ENCODE measurements at places on chromosomes 6 and 20.
A peak's percentile ranks its signal among the peaks of the same experiment; 100 is the strongest.

DNA sequence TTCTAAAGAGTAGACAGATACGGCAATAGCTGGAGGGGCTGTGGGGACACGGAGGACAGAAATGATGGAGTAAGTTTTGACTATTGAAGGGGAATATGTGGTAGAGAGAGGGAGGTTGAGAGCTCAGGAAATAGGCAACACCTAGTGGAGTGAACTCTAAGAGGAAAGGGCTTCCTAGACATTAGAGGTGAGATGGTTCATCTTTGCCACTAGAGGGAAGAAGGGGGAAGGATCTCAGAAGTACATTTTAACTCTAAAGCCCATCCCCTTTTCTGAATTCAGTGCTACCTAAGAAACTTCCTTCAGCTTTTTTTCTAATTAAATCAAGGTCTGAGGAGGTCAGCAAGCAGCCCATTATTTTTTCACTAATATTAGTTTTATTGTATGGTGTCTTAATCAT lies 689.4 kb upstream of the MAP3K7 start:
- DNase-seq: peak; percentile 30

DNA sequence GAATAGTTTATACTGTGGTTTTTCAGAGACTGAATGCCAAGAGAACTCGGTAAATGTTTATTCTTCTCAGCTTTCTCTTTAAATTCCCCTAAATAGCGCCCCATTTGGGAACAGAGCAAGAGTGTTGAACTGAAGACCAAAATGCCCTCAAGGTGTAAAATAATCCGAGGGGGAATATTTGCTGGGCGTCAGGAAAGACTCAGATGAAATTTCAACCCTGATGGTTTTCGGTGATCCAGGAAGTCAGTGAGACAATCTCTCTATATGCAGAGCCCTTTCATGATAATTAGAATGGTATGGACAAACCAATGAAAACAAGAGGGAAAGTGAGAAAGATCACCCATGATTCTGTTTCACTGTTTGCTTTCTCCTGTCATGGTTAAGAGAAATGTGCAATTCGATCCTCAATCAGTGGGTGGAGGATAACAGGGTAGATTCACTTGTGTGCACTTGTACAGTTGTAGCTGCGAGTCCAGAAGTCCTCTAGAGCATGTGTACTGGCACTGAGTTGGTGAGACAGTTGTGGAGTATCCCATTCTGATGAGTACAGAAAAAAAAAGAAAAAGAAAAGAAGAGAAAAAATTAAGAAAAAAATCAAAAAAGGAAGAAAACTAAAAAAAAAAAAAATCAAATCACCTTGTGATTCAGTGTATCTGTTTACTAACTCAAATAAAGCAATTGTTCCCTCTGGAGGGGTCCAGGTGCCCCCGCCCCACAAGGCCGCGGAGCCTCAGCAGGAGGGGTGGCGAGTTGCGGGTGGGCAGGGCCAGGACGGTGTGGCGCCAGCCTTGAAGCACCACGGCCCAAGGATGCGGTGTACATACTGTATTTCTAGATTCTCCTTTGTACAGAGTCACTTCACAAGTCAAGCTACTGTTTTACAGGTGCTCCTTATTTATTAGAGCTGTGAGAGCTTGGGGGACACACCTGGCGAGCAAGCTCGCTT lies 164.9 kb downstream of the SCML4 start:
- DNase-seq: peak; percentile 89

DNA sequence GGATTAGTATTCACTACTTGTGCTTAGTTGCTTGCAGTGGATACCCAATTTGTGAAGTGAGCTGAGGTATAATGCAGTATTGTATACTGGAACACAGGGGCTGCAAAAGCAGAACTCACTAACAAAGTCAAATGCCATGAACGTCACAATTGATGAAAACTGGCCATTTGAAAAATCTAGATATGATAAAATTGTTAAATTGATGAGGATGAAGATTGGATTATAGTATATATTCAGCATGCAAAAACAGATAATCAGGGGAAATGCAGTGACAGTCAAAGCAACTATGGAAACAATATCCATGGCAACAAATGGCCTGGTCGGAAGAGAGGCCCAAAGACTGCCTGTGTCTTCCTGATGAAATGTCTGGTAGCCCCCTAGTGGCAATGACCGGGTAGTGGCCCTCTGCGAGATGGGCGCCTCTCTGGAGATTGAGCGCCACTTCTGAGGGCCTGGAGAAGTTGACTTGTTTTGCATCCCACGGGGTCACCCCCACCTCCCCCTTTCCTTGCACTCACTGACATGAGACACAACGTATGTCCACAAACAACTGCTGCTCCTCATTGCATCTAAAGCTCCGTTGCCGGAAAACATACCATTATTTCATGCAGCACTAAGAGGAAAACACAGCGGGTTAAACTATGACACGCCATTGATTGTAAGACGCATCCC lies 43.6 kb downstream of the C6orf15 start:
- peak; percentile 72 for DNase-seq

DNA sequence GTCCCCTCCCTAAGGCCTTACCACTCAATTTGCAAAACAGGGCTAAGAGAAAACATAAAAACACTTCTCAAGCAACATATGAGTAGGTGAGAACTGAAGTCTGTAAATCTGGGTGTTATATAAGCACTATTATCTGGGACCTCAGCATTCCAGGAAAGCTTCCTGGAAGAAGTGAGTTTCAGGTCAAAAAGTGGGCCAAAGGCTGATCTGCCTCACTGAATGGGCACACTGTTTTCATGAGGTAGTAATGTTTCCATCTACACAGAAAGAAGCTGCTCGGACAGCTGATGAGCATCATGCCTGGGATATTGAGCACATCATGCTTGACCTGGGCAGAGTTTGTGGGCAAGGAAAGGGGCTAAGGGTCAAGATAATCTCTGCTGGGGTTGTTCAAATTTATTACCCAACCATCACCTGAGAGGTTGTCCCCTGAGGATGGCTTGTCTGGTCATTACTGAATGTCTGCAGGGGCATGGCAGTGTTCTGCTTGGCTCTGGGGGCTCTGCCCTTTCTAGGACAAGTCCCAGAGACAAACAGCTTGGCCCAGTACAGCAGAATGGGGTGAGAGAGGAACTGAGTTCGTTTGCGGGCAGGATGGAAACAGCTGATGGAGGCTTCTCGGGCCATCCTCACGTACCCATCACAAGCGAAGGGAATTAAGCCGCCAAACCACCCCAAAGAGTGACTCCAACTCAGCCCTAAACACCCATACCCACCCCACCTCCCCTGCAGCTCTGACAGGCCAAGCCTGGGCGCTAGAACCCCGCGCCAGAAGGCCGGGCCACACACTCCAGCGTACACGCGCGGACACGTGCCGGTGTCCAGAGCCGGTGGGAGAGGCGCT lies 1.2 kb upstream of the SYNJ2 start:
- DNase-seq: no peak

DNA sequence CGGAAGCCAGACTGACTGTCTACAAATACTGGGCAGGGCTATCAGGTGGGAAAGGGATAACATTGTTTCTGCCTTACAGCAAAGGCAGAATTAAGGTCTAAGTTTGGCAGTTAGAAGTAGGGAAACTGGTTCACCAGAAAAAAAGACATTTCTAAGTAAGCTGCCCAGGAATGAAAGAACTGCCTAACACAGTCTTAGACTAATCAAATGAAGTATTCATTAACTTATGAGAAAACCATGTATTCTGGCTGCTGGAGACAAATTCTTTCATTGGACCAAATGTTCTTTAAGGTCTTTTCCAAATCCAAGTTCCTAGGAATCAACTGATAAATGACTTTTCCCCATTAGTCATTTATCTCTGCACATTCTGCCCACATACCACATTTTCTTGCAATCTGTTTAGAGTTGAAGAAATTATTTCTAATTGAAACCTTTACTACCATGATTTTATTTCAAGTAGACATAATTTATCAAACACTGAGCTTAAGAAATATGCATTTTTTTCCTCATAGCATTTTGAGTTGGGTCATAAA lies 120.3 kb upstream of the OGFRL1 start:
- DNase-seq: no peak

GRCh38 chr6:96104910-96105309 lies 89.1 kb downstream of the FUT9 start:
- DNase-seq: no peak

- DNase-seq: no peak
These were observed 27.0 kb downstream of the NUP153 start for GRCh38 chr6:17679726-17680125.

DNA sequence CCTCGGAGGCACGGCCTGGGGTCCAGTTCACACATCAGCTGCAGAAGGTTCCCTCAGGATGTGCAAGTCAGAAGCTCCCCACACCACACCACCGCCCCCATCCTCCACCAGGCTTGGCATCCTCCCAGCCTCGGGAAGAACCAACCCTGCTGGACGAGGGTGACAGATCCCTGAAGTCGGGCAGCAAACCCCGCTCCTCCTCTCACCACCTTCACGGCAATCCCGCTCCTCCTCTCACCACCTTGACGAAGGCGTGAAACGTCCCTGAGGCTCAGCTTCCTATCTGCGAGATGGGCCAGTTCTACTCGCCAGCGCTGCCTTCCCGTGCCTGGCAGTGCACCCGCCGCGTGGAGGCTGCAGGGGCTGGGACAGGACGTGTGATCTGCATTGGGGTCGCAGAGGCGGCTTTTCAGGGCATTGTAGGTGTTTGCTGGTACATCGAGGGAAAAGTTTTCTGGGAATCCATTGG lies 327.0 kb downstream of the TAF4 start:
- DNase-seq: no peak

DNA sequence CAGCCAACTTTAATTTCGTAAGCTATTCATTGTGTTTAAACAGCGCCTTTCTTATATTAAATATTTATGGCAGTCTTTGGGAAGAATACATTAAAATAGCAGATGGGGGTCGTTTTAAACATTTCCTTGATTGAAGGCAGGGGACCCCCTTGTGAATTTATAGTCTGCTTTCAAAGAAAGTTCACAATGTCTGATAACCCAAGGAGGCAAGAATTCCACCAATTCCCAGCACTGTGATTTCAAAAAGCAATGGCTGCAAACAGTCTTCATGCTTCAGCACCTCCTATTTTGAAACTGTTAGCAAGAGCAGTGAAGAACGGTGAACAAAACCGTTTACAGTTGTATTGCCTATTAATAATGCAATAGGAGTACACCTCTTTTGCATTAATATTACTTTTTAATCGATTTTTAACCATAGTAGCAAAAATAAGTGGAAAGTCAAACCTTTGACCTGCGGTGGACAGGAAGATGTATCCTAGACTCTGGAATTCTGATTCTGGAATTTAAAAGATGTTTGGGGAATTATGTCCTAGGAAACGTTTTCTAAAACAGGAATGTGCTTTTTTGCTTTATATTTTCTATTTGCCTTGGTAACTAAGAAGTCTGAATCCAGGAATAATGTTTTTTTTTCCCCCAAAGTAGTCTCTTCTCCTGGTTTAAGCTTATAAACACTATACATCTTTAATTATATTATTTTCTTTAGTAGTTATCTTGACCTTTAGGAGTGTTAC lies 393.0 kb downstream of the CDKAL1 start:
- no peak for DNase-seq

GRCh38 chr6:54860739-54861138 lies 14.2 kb downstream of the FAM83B start:
- no peak for DNase-seq

- DNase-seq: no peak
These were observed 23.4 kb downstream of the ZBTB46 start for GRCh38 chr20:63807654-63808053.

- DNase-seq: no peak
These were observed 78.5 kb downstream of the RAMACL start for GRCh38 chr6:166507809-166508564.

- DNase-seq: no peak
These were observed 8.3 kb upstream of the AVP start for GRCh38 chr20:3092611-3093379.

DNA sequence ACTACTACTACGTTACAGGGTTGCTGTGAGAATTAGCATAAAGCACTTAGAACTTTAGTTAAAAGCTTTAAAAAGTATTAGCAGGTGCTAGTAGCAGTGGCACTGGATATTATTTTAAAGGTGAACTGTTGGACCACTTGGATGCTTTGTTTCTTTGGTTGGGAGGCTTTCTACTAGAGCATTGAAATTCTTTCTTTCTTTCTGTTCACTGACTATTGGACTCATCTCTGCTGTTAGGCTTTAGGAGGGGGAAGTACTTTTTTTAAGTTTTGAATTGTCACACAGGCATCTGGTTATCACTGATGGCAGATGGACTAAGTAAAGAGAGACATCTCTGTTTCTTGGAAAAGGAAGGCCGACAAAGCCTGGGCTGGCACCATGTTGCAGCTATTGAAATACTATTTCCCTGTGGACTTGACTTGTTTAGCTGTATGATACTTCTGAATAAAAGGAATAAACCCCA lies 4.8 kb downstream of the TBPL1 start:
- no peak for DNase-seq

DNA sequence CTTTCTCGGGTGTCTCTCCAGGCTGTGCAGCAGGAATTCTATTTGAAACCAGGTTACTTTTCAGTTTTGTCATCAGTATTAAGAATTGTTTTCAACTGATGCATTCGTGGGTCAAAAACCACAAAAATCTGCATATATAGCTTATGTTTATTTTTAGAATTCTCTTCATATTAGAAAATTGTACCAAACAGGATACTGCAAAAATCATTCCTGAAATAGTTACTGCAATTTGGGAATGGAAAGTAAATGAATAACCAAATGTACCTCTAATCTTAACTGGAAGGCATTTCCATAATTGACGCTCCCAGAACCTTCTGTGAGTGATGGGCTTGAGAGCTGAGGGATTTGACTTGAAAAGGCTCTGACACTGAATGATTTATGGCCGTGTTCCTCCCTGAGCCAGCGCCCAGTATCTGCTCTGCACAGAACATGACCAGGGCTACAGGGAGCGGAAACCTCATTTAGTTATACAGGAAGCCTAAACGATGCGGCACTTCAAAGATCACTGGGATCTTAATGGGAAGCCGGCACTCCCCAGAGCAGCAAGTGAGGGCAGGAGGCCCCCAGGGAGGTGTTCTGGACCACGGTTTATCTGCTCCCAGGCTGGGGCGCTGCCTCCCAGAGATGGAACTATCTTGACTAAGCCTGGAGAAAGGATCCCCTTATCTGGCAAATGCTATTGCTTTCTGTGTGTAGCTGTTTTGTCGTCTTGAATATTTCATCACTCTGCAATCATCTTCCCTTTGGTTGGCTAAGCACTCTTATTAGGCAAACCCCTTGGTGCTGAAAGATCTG lies 446.0 kb downstream of the QKI start:
- DNase-seq: no peak

DNA sequence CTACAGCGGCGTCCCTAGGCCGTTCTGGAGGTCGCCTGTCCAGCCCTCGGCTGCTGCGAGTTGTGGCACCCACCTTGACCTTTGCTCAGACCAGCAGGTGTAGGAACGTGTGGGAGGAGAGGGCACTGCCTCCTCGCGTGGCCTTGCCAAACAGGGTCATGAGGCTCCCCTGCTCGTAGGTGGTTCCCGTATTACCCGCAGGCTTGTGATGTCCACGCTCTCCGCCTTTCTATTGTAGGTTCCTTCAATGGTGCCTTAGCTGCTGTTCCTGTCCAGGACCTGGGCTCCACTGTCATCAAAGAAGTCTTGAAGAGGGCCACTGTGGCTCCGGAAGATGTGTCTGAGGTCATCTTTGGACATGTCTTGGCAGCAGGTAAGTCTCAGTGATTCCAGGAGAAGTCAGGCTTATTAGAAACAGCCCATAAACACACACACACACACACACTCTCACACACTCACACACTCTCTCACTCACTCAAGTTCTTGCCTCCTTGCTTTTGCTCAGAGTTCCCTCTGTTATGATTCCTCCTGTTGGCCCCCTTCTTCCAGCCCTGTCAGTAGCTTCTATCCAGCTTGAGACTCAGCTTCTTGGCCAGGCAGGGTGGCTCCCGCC lies 942 bp downstream of the ACAT2 start:
- peak; percentile 61 for DNase-seq

Data from NCI-H1417 (cell line).